ENCODE measurements at places on chromosomes 6 and 20.

- DNase-seq = peak; percentile 41
Measured at GRCh38 chr20:20083807-20084206, 31.5 kb downstream of the CFAP61 start.

DNA sequence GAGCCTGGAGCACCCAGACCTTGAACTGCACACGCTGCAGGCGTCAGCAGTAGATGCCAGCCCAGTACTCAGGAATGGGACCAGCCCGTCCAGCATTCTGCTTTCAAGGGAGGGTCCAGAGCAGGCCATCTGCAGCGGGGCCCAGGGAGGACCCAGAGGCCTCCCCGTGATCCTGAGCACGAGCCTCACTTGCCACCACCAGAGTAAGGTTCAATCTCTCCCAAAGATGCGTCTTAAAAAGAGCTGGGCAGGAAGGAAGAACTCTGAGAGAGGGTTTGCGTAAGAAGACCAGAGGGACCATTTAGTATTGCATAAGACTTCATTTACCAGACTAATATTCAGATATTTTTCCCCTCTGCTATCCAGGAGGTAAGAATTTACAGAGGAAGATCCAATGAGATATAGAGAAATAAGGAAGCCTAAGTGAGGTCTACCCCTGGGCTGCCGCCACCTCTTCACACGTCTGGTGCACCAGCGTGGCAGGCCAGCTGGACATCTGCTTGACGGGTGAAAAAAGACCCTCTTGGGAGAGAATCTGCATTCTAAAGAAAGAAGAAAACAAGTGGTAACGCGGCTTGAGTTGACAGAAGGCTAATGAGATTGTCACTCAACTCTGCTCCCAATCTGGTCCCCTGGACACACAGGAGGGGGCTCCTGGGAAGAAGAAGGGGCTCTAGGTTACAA is 107.3 kb downstream of the PRND start:
- DNase-seq = no peak

DNA sequence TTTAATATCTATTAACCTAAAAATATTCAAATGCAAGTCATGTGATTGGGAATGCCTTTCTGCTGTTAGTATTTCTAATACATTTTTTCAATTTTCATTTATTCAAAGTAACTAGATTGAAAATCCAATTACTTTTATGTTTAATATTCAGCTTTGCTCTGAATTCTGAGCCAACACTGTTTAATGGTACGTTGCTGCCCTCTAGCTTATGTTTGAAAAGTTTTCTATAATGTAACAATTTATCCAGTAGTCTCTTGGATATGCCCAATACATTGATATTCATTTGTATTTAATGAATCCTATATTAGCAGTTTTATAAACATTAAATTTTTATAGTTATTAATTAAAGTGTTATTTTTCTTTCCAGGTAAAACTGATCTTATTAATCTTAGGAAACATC is 47.4 kb downstream of the LGSN start:
- no peak for DNase-seq

GRCh38 chr6:95185874-95186273 is 391.5 kb upstream of the MANEA start:
- no peak for DNase-seq

GRCh38 chr6:63899550-63899949 is 263.9 kb downstream of the PHF3 start:
- DNase-seq = no peak

- DNase-seq = peak; percentile 64
Measured at GRCh38 chr6:116287689-116288282, 8.1 kb upstream of the TSPYL1 start.

GRCh38 chr20:47317127-47317895 is 39.2 kb downstream of the ZMYND8 start:
- DNase-seq = peak; percentile 35

- DNase-seq = no peak
Measured at GRCh38 chr6:44850312-44850711, 462.8 kb downstream of the CDC5L start.

DNA sequence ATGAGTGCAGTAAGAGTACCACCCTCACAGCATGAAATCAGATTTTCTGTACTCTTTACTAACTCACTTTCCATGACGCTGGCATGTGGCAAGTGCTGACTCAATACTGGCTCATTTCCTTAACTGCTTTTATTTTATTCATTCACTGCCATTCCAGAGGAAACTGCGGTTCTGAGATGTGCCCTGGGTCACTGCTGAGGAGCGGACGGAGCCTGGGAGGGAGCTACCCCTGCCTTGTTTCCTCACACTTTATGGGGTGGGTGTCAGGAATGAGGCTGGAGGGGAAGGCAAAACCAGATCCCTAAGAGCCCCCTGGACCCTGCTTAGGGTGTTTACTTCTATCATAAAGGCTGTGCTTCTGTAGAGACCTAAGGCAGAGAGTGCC is 14.4 kb downstream of the NT5E start:
- no peak for DNase-seq

- no peak for DNase-seq
Measured at GRCh38 chr6:167000759-167001158, 1.6 kb downstream of the CEP43 start.

GRCh38 chr20:38418509-38419204 is 16.5 kb downstream of the SNHG17 start:
- no peak for DNase-seq

GRCh38 chr20:24959591-24960301 is 10.7 kb downstream of the CST7 start:
- peak; percentile 22 for DNase-seq

DNA sequence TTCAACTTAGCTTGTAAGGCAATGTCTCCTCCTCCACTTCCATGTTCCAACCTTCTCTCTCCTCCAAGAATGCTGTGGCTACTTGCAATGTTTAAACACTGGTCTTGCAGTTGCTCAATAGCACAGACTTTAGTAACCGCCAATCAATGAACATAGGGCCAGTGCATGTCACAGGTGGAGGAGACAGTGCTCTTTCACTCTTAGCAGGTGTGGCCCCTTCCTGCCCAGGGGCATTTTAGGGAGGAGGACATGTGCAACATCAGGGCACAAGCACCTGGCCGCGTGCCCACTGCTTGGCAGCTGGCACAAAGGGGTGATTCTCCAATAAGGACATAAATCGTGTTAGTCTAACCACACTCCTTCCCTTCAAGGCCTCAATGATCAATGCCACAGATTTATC is 41.3 kb downstream of the ADGRF1 start:
- no peak for DNase-seq

DNA sequence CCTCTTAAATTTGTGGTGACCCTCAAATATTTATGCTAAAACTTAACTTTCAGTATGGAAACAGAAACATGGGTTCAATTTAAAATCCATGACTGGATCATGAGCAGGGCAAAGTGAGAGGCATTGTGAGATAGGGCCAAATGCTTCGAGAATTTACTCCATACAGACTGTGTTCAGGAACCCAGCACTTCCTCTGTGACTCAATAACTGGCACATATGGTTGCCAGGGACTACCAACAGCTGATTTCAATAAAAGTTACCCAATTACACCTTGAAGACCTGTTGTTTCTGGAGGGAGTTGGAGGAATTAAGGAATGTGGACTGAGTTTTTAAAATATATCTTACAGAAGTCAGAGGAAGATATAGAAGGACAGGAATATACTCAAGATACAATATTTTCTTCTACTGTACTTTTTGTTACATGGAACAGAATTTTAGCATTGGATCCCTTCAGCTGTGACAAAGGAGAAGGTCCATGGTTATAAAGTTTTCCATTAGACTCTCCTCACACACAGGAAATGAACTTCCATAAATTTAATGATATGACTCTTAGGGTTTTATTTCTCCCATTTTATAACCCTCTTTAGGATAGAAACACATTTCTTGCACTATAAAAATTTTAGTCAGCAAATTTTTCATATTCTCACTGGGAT is 258.5 kb downstream of the KHDC1L start:
- DNase-seq = no peak

DNA sequence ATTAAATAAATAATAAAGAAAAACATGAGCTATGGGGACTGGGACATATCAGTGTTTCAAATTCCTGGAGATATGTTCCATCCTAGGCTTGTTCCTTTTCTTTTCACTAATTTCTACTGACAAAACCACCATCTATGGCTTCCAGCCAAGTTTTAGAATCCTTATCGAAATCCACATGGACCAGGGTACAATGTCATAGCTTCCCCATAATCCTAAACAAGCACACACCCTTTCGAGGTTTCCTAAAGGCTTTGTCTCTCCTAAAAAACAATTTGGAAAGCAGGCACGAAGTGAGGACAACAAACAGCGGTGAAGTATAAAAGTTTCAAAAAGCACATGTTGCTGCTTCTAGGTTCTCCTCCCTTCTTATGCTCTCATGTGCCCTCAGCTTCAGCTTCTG is 13.3 kb upstream of the DST start:
- DNase-seq = no peak

DNA sequence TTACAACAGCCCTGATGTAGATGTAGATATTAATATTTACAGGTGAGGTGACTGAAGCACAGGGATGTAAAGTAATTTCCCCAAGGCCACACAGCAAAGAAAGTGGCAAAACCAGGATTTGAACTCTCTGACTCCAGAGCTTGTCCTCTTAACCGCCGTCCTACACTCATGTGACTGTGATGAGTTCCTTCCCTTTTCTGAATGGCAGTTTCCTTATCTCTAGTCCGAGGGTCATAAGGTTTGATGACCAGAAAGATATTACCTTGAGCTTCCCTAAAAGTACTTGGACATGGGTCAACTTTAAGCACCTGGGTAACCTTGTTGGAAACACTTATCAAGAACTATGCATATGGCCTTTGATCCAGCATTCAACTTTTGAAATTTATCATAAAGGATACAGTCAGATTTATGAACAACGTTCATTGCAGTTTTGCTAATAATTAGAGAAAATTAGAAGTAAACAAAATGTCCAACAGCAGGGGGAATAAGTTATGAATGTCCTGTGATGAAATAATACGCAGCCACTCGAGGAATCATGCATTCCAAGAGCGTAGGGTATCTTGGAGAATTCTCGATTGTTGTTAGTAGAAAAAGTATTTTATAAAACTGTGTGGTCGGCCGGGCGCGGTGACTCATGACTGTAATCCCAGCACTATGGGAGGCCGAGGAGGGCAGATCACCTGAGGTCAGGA is 2.3 kb upstream of the TLDC2 start:
- no peak for DNase-seq

DNA sequence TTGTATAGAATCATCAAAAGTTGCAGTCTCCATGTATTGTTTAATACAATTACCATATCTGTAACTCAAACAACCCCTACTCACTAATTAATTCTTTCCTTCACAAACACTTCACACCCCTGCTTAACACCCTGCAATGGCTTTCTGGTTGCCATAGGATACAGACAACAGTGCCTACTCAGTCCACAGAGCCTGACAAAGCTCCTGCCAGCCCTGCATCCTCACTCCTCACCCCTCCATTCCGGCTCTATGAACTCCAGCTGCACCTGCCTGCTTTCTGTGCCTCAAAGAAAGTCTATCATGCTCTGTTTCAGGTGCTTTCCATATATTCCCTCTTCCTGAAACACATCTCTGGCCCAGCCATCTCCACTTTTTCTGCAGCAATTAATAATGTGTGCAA is 253.4 kb downstream of the HACE1 start:
- DNase-seq = no peak

- DNase-seq = peak; percentile 21
Measured at GRCh38 chr6:108838101-108838717, 10.0 kb upstream of the ARMC2 start.

GRCh38 chr20:10710991-10711775 is 37.4 kb upstream of the JAG1 start:
- no peak for DNase-seq

- no peak for DNase-seq
Measured at GRCh38 chr6:45006893-45007292, 321.2 kb upstream of the RUNX2 start.

DNA sequence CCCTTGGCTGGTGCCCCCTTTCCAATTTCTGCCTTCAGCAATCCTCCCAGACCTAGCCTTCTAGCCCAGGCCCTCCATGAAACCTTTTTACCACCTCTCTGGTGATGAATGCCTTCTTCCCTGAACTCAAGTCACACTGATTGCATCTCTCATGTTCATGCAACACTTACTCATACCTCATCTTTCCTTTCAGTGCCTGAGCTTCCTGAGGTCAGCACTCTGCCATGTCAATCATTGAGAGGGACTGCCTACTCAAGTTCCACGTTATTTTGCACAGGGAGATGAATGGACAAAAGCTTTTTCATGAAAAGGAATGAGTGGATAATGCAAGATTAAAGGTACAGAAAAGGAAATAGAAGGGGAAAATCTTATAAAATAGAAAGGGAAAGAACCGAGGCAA is 60.1 kb upstream of the PLEKHG1 start:
- DNase-seq = no peak

DNA sequence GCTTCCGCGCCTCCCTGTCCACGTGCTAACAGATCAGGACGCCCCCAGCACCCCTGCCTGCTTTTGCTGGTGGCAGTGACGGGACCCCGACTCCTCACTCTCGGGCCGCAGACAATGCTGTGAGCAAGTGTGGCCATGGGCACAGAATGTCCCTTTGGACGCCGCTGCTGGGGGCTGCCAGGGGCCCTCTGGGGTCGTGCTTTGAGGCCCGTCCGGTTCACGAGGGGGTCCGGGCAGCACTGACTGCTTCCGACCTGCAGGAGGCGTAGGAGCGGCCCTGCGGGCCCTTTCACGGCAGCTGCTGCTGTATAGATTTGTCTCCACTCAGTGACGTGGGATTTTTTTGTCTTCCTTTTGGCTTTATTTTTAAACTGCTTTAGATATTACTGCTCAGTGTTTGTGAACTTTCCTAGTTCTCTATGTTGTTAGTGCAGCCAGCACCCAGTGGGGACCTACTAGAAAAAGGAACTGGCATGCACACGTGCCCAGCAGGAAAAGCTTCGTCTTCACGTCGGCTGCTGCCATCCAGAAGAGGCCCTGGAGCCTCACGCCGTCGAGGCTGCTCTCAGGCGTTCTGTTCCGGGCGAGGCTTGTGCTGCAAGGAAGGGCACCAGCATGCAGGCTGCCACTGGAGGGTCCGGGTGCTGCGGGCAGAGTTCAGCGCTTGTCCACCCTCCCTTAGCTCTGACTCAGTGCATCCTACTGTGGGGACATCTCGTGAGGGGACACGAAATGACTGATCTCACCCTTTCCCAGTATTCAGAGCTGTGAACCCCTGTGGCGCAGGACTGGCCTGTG is 21.7 kb downstream of the UCKL1 start:
- no peak for DNase-seq

DNA sequence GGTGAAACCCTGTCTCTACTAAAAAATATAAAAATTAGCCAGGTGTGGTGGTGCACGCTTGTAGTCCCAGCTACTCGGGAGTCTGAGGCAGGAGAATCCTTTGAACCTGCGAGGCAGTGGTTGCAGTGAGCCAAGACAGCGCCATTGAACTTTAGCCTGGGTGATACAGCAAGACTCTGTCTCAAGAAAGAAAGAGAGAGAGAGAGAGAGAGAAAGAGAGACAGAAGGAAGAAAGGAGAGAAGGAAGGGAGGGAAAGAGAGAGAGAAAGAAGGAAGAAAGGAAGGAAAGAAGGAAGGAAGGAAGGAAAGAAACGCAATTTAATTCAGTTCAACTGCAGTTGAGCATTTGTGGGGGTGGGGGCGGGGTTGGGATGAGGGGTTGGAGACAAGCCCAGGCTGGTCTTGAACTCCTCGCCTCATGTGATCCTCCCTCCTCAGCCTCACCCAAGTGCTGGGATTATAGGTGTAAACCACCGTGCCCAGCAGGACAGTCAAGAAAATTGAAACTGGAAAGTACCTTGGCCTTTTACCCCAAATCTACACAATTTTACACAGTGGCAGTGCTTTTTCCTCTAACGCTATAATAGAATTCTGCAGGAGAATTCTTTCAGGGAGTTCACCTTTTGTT is 30.5 kb downstream of the TRIM27 start:
- no peak for DNase-seq
